ENCODE measurements at places on chromosomes 13 and 19. TPM values are rescaled to one million over a fixed set of nuclear protein-coding genes. Genes with fewer than 3 reads are reported as not detected.

NLRP5 gene
- not detected for polyA plus RNA-seq

LYPD3 gene
- 9.3 TPM for polyA plus RNA-seq

CGB2 gene
- polyA plus RNA-seq: not detected

SLC25A30 gene
- polyA plus RNA-seq: 1.9 TPM

CACNA1A gene
- 0.60 TPM for polyA plus RNA-seq

UPK1A gene
- polyA plus RNA-seq: not detected

SOHLH2 gene
- not detected for polyA plus RNA-seq

ZNF296 gene
- 1.1 TPM for polyA plus RNA-seq

- DNase-seq: no peak
Measured at GRCh38 chr13:72313546-72313945, 413.9 kb downstream of the MZT1 start.

DNA sequence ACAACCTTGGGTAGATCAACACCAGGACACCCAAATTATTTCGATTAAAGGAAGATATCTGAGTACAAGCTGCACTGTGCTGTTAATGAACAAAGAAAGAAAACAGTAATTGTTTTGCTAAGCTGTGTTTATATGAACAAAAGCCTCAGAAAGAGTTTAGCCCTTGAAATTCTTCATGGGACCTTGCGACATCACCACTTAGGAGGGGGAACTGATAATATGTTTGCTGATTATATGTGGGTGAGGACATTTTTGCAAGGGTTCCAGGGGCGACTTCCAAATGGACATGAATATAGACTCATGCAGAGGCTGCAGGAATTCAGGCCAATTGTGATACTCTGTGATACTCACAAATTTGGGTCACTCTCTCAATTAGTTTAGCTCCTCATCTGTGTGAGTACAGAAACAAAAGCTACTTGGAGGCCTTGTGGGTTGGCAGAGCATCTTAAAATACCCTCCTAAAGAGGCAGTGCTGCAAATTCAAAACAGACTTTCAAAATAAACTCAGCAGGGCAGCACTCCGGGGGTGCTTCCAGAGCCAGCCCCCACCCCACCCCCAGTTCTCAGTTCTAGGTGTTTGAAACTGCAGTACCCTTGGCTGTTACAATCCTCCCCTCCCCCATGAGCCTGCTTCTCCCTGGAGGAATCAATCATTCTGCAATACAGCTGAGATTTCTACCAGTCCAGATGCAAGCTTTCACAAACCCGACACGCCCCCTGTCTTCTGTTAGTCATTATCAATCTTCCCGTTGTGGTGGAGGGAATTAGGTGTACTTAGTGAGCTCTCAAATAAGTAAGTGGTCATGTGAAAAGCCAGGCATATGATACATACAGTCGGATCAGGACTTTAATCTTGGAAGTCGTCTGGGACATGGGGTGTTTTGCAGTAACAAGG lies 97.0 kb upstream of the MBNL2 start:
- no peak for DNase-seq

GRCh38 chr13:89684896-89685295 lies 1662.6 kb upstream of the MIR17HG start:
- no peak for DNase-seq

DNA sequence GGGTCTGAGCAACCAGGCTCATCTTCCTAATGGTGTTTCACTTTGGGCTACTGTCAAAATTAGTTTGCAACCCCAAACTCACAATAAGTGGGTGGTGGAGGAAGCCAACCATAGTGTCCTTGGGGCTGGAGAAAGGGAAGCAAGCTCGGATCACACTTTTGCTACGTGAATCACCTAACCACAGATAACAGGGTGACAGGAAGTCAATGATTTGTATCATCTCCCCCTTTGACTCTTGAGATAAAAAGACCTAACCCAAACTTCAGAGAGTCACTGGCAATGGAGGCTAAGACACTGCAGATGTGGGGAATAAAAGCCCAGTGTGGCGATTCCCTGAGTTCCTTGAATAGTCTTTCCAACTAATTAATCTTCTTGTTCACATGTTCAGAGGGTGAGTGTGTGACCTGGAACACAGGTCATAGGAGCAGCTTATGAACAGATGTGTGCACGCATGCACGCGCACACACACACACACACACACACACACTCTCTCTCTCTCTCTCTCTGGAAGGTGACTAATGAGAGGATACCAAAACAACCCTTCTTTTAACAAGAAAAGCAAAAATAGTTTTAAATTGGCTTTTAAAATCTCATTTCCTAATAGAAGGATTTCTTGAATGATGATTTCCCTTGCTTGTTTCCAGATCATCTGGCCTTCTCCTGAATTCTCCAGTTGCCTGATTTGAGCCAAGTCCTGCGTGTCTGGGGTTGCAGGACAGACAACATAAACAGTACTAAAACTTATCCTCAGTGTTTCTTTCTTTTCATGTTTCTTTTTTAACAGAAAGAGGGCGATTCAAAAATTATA lies 21.2 kb upstream of the DOCK9 start:
- DNase-seq: peak; percentile 67

DNA sequence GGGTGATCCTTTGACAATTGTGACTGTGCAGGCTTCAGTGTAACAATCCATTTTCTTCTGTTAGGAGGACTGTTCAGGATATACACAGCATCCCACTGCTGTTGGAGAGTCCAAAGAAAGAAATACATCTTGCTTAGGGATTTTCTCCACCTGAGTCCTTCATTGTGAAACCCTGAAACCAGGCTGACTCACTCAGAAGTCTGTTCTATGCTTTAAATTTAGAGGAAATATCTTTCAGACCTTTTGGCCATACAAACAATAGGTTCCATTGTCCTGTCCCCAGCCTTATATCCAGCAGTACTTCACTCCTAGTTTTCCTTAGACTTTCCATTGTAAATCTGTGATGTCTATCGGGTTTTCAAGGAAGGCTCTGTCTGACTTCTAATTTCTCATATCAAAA lies 379.1 kb downstream of the SUCLA2 start:
- no peak for DNase-seq

GRCh38 chr19:49469828-49470614 lies 4.0 kb upstream of the FLT3LG start:
- DNase-seq: peak; percentile 86

GRCh38 chr13:75316427-75316826 lies 165.5 kb downstream of the TBC1D4 start:
- DNase-seq: no peak

DNA sequence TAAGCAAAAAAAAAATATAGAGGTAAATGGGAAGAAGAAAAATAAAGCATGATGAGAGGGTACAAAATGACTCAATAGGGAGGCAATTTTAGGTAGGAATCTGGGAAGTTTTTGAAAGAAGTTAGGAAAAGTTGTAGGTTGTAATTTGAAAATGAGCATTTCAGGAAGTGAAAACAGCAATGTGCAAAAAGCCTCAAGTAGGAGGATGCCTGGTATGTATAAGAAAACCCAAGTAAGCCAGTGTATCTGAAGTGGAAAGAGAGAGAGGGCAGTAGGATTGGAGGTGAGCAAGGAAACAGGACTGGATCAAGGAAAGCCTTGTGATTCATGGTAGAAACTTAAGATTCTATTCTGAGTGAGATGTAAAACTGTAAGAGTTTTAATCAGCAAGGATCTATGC lies 121.6 kb upstream of the SPRY2 start:
- no peak for DNase-seq

DNA sequence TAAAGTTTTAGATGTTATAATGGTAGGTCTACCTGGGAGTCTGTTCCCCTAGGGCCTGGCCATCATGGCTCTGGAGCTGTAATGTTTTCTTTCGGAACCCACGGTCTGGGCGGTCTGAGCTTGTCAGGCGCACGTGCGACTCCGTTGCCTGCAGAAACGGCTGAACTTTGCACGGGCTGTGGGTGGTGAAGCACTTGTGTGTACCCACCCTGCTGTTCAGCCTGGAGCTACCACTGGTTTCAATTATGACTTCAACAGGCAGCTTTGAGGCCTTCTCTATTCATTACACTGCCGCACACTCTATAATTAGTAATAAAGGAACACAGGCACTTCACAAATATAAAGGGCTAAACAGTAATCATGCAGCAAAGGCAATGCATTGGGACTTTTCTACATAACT lies 6.0 kb downstream of the PCDH8 start:
- DNase-seq: no peak

DNA sequence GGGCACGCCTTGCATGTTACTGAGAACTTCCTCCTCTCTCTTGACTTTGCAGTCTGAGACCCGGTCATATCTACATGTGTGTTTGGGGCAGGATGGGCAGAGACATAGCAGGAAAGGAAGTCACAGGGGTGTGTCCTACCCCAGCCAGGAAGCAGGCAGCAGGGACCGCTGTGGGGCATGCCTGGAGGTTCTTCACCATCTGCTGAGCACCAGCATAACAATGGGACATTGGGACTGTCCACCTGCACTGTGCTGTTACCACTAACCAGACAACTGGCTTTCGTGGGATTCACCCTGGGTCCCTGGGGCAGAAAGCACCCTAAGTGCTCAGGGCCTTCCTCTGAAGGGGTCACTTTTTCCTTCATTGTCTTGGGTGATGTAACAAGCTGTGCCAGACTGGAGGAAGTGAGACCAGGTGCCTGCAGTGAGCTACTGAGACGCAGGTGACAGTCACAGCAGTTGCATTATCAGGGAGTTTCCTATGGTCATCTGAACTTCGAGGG lies 2.6 kb upstream of the HAUS5 start:
- DNase-seq: no peak

DNA sequence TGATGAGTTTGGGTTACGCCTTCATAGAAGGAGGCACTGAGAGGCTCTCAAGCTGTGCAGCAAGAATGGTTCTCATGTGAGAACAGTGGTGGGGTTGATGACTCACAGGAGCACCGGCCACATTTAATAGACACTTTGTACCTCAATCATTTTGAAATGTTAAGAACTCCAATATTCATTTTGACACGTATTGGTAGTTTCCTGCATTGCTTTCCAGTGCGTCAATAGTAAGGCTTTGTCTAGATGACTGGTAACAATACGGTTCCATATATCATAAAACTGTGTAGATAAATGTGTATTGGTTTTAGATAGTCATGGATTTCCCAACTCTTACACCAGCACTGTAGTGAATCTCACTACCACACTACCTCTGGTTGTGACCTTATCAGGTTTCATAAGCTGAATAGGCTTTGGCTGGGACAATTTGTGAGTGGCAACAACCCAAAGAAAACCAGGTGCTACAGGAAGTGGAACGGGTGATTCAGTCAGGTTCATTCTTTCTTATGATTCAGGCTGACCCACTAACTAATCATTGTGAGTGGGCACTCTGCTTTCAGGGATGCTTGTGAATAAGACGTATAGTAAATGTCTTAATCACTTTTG lies 362.6 kb downstream of the KLF5 start:
- no peak for DNase-seq

DNA sequence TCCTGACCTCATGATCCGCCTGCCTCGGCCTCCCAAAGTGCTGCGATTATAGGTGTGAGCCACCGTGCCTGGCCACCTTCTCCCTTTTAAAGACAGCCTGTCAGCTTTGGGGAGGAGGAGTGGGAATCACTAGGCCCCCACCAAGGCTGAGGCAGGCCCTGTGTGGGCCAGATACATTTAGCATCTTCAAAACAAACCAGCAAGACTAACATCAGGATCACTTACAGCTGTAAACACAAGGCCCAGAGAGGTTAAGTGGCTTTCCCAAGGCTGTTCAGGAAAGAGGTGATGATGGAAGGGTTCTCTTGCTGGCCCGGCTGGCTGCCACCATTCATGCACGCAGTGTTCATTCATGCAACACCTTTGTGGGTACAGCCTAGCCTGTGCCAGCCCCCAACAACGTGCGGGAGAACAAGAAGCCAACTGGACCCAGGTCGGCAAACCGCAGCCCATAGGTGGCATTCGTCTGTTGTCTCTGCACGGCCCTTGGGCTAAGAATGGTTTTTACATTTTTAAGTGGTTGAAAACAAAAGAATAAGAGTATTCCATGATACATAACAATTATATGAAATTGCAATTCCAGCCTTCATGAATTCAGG lies 23.0 kb downstream of the IER2 start:
- DNase-seq: no peak

- no peak for DNase-seq
Measured at GRCh38 chr19:18460900-18461299, 23.0 kb upstream of the ISYNA1 start.

DNA sequence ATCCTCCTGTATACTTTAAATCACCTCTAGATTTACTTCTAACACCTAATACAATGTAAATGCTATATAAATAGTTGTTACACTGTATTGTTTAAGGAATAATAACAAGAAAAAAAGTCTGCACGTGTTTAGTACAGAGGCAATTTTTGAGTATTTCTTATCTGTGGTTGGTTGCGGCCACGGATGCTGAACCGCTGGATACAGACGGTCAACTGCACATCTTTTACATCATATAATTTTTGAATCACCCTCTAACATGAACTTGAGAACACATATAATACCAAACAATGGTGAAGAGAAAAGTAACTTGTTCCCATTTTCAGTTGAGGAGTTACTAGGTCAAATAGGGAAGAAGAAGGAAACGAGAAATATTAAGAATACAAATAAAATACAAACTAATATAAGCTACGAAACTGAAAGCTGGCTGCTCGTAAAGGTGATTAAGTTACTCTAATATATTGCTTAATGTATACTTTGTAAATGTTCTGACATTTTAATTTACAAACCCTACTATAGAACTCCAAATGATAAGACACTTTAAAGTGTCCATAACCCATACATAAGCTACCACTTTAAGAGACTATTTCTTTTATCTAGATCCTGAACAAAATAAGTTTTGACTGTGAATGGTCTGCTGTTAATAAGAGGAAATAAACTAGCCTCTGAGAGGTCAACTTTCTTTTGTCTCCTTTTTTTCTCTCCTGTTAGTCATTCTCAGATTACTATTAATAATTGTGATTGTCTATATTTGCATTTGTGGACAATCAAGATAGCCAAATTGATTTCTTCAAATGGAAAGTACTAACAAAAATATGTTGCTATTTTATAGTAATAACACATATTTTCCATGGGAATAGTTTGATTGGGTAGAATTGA lies 457.4 kb downstream of the DIAPH3 start:
- DNase-seq: no peak

GRCh38 chr13:41064493-41064892 lies 3.2 kb downstream of the WBP4 start:
- no peak for DNase-seq

GRCh38 chr19:56978023-56978565 lies 137.6 kb upstream of the PEG3 start:
- DNase-seq: no peak

DNA sequence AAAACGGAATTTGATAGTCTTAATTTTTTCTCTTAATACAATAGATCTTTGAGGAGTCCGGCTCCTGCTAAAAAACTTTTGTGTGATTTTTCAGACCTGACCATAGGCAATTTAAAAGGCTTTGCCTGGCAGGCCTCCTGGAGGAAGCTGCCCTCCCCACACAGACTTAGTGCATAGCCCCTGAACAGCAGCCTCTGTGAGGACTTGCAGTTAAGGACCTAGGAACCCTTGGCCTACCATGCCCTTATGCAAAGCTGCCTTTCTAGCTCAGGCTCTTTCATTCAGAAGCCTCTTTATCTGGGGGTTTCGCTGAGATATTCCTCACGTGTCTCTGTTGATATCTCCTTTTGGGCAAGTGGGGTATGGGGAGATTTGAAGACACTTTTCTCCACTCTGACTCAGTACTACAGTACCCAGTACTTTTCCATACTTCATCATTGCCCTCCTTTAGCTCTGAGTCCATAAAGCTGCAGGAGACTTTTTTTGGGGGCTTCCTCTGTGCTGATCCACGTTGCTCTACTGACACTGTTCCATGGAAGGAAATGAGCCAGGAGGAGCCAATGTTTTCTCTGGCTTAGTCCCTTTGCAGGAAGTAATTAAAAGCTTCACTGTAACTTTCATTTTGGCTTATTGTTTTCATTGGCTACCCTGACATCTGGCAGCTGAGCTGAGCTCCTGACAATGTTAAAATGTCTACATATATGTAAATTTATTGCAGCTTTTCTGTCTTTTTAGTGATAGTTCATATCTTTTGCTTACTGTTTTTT lies 283.1 kb downstream of the TDRD3 start:
- no peak for DNase-seq

- peak; percentile 71 for DNase-seq
Measured at GRCh38 chr19:48419158-48419920, 25.9 kb downstream of the GRIN2D start.

Data from naive thymus-derived CD8-positive, alpha-beta T cell (primary cell).